ENCODE measurements at places on chromosomes 3 and 15. TPM values are rescaled to one million over a fixed set of nuclear protein-coding genes. Genes with fewer than 3 reads are reported as not detected.
A peak's percentile ranks its signal among the peaks of the same experiment; 100 is the strongest.

GOLGA8K gene
- total RNA-seq: 2.1 TPM

HIGD1A gene
- total RNA-seq: 79.7 TPM

FGD5 gene
- total RNA-seq: 84.2 TPM

ADGRG7 gene
- not detected for total RNA-seq

TLR9 gene
- 0.87 TPM for total RNA-seq

GRCh38 chr3:124115279-124115678 is 123.4 kb upstream of the ROPN1 start:
- DNase-seq: no peak

- no peak for DNase-seq
These were observed 7.9 kb upstream of the DNAJC17 start for GRCh38 chr15:40815042-40815698.

GRCh38 chr15:88985547-88986393 is 72.6 kb upstream of the MFGE8 start:
- no peak for DNase-seq

GRCh38 chr3:69767571-69767970 is 28.3 kb downstream of the MITF start:
- DNase-seq: peak; percentile 57

- DNase-seq: no peak
These were observed 328.1 kb upstream of the ATP10A start for GRCh38 chr15:26191193-26191592.

DNA sequence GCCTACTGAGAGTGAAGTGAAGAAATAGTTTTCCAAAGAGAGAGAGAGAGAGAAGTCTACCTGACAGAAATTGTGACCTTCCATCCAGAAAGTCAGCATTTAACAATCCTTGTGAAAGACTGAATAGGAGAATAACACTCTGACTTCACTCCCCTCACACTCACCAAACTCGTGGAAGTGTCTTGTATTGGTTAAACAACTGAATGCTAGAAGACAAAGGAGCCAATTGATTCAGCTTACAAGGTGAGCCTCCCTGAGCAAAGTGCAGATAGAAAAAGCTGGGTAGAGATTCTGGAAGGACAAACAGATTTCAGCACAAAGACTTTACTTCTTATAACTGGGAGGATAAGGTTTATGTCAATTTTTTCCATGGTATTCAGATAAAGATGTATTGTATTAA is 40.8 kb upstream of the OSTN start:
- no peak for DNase-seq

GRCh38 chr3:5059782-5060181 is 62.3 kb upstream of the ARL8B start:
- no peak for DNase-seq

GRCh38 chr15:40251486-40252140 is 12.8 kb downstream of the PAK6 start:
- DNase-seq: peak; percentile 37

GRCh38 chr3:147161833-147162232 is 244.5 kb downstream of the ZIC4 start:
- no peak for DNase-seq

- DNase-seq: no peak
These were observed 333.8 kb upstream of the UMPS start for GRCh38 chr3:124396339-124396950.

GRCh38 chr3:62928256-62928655 is 53.0 kb upstream of the CADPS start:
- no peak for DNase-seq

DNA sequence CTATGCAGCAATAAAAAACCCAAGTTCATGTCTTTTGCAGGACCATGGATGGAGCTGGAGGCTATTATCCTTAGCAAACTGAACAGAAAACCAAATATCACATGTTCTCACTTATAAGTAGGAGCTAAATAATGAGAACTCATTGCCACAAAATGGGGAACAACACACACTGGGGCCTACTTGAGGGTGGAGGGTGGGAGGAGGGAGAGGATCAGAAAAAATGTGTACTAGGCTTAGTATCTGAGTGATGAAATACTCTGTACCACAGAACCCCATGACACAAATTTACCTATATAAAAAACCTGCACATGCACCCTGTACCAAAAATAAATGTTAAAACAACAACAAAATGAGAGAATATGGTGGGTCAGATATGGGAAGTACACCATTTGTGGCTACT is 49.6 kb upstream of the AADACL2 start:
- DNase-seq: no peak

GRCh38 chr3:126530171-126531050 is 6.5 kb downstream of the CHST13 start:
- DNase-seq: peak; percentile 72

DNA sequence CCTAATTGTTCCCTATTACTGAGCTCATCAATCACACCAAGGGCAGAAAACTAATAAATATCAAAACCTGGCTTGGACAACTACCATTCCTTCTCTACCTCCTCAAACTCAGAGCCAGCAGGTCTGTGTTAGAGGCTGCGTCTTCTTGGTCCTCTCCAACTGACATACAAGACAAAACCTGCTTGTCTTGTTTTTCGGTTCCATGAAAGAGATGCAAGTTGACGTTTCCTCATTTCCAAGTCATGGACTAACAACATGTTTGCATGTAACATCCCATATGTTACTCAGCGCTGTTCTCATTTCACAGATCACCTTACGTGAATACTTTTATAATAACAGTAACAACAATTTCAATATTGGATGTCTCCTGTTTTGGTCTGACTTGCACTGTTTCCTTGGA is 110.9 kb downstream of the LMLN start:
- no peak for DNase-seq

DNA sequence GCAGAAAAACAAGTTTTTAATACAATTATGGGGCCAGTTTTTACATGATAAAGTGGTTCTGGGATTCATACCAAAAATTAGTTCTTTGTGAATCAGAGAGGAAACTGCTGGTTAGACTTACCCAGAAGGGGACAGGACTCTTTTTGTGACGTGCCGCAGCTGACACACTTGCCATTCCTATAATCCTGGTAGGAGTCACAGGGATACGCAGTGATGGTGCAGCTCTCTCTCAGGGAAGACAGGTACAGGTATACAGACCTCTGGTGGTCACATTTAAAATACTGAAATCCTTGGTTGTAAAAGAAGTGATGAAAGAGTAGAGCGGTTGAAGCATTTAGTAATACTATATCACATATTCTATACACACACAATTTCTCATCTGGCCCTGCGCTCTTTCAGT is 20.2 kb upstream of the TMEM41A start:
- no peak for DNase-seq

DNA sequence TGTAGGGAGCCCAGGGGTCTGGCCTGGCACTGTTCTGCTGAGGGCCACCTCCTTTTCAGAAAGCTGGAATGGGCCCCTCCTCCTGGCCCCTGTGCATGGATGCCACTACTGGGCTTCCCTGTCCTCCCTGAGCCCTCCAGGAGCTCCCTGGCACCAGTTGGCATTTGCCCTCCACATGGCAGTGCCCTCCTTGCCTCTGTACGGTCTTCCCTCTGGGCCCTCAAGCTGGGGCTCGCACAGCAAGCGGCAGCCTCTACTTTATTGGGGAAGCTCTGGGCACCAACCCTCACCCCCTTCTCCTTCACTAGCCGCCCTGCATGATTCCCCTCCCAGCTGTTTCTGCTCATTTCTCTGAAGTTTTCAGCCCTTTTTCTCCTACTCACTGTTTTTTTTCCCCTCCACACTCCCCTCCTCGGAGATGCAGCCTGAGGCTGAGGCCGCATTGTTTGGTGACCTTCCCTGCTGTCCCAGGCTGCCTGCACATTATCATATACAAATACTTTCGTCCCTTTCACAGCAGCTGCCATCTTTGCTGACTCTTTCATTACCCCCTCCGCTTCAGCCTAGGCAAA is 127.3 kb downstream of the EEFSEC start:
- no peak for DNase-seq

DNA sequence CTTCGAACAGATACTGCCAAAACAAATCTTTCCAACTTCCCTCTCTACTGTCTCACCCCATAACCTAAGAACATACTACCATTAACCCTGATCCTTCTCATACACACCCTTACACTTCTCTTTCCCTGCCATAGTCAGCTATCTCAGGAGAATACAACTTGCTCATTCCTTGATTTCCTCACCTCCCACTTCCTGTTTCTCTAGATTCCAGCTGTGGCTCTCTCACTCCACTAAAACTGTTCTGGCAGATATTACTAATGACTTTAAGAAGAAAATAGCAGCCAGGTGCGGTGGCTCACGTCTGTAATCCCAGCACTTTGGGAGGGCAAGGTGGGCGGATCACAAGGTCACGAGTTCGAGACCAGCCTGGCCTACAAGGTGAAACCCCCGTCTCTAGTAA is 4.6 kb downstream of the LSG1 start:
- no peak for DNase-seq

DNA sequence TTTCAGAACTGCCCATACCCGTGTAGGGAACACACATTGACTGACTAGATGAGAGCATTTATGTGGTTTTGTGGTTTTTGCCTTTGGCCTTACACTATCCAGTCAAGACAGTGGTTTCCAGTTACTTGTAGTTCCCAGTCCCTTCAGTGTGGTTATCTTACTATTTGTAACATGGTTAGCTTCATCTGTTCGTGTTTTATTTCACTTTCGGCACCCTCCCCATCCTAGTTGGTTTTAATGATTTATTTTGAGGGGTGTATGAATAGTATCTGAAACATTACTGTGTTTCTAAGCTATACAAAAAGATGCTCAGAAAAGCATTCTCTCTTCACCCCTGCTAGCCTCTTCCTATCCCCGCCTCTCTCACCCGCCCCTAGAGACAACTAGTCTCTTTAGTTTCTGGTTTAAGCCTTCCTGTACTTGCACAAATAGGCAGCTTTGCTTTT is 14.1 kb downstream of the LYSMD4 start:
- no peak for DNase-seq

DNA sequence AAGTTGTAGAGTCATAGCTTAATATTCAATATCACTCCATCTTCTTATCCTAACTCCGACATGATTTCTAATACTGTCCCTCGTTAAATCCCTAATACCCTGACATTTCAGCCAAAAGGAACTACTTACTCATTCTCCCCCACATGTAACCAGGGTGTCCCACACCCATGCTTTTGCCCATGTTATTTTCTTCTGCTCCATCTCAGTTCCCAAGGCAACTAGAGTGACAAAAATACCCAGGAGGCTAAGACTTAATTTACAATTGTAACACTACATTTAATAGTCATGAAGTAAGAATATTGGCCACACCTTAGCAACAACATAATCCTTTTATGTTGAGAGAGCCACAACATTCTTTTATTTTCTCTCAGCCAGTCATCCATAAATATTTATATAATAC is 248.5 kb upstream of the TGFBR2 start:
- DNase-seq: no peak

Measured in upper lobe of right lung (tissue), 1 donor.